ENCODE measurements at places on chromosomes 6 and 20. TPM values are rescaled to one million over a fixed set of nuclear protein-coding genes. Genes with fewer than 3 reads are reported as not detected.

NKAPL gene
- total RNA-seq = 0.14 TPM

BTNL2 gene
- not detected for total RNA-seq

PPP1R14C gene
- 0.21 TPM for total RNA-seq

SNAP25 gene
- 0.18 TPM for total RNA-seq

ELOVL4 gene
- total RNA-seq = 1.3 TPM

PPIL6 gene
- total RNA-seq = not detected

- DNase-seq = no peak
Measured at GRCh38 chr20:48129345-48129942, 344.2 kb upstream of the SULF2 start.

GRCh38 chr20:32924781-32925180 lies 66.1 kb downstream of the EFCAB8 start:
- DNase-seq = no peak

DNA sequence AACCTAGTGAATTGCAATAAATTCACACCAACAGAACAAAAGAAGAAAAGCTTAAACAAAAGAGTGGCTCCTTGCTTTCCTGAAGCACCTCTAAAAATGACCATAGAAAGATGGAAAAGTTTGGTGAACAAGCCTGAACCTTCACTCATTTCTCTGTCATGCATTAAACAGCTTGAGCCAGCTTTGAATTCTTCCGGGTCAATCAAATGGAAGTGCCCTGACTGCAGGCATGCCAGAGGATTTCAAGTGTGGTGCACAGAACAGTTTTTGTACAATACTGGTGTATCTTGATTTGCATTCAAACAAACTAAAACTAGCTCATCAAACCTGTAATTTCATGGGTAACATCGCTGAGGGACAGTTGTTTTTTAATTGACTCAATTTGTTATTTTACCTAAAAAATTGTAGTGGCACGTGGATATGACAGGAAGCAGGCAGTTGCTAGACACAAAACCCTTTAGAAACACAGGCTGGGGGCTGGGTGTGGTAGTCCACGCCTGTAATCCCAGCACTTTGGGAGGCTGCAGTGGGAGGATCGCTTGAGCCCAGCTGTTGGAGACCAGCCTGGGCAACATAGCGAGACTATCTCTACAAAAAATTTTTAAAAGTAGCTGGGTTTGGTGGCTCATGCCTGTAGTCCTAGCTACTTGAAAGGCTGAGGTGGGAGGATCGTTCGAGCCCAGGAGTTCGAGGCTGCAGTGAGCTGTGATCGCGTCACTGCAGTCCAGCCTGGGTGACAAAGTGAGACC lies 9.1 kb downstream of the CASS4 start:
- no peak for DNase-seq

DNA sequence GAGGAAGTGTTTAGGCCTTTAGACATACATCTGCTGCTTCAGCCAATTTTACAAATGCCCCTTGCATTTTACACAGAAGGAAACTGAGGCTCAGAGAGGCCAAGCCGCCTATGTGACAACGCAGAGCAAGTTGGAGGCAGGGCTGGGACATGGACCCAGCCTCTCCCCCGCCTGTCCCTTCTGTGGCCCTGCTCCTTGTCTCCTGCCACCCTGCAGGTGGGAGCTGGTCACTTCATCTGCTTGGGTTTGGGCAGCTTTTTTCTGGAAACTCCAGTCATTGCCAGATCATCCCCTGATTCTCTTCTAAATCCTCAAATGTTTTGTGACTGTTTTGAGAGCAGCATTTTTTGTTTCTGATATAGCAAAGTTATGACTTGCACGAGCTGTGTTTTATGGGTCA lies 68.9 kb downstream of the DLGAP4 start:
- DNase-seq = no peak

GRCh38 chr20:56627122-56628014 lies 1.7 kb upstream of the TFAP2C start:
- peak; percentile 13 for DNase-seq

DNA sequence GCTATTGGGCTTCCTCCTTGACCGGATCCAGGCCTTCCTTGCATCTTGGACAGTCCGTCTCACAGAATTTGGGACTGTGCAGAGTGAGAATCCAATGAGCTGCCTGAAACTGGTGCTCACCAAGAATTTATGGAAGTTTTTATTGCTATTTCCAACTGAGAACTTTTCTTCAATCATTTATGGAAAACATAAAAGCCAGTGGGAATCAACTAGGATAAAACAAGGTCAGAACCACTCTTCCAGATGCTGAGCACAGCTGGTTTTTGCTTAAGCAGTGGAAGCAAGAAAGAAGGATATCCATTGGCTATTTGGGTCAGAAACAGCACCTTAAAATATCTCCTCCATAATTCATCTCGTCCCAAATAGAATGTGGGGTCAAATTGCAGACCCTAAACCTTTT lies 74.2 kb downstream of the CD83 start:
- DNase-seq = no peak

DNA sequence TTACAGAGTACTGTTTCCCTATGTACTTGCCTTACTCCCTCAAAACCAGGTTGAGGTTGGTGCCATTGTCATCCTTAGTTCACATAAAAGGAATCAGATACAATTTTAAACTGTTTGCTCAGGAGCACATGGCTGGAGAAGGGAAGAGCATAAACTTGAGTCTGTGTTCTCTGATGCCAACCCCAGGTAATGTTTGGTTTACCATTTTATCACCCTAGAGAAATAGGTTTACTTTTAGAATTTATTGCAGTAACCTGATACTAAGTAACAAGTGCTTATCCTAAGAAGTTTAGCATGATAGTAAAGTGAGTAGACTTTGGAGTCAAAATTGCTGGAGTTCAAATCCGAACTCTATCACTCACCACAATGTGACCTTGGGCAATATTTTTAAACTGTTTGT lies 86.3 kb downstream of the RFPL4B start:
- no peak for DNase-seq

DNA sequence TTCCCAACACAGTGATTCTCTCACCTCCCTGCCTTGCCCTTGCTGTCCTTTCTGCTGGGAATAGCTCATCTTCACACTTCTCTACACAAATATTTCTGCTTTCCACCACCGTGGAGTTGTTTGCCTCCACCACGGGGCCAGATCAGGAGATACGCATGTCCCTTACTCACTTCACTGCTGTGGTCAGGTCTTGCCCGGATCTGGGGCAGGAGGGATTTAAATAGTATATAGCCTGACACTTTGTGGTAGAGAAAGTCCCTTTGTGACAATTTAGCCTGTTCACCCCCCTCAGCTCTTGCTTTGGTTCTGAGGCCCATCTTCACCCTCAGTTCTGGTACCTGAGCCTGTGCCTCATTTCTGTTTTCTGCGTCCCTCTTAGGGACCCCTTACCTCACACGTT lies 92.6 kb upstream of the PREP start:
- DNase-seq = no peak

DNA sequence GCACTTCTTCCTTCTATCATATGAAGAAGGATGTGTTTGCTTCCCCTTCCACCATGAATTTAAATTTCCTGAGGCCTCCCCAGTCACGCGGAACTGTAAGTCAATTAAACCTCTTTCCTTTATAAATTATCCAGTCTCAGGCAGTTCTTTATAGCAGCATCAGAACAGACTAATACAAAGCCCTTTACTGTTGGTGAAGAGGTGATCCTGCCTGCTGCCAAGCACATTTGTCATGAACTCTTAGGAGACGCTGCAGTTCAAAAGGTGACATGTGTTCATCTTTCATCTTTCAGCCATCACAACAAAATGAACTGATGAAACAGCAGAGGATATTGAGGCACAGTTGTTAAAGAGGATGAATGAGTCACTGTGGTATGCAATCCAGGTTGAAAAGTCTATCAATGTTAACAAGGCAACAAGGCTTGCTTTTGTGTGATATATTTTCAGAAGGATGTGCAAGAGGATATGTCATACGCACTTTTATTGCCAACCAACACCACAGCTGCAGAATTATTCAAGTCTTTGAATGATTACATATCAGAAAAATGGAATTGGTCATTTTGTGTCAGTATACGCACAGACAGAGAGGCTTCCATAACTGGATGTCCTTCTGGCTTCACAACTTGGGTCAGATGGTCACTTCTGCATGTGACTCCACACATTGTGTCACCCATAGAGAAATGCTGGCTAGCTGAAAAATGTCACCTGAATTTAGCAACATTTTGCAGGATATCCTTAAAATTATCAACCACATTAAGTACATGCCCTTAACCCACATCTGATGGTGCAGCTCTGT lies 52.4 kb upstream of the PLN start:
- peak; percentile 12 for DNase-seq

GRCh38 chr20:38990728-38991127 lies 28.6 kb downstream of the DHX35 start:
- no peak for DNase-seq

DNA sequence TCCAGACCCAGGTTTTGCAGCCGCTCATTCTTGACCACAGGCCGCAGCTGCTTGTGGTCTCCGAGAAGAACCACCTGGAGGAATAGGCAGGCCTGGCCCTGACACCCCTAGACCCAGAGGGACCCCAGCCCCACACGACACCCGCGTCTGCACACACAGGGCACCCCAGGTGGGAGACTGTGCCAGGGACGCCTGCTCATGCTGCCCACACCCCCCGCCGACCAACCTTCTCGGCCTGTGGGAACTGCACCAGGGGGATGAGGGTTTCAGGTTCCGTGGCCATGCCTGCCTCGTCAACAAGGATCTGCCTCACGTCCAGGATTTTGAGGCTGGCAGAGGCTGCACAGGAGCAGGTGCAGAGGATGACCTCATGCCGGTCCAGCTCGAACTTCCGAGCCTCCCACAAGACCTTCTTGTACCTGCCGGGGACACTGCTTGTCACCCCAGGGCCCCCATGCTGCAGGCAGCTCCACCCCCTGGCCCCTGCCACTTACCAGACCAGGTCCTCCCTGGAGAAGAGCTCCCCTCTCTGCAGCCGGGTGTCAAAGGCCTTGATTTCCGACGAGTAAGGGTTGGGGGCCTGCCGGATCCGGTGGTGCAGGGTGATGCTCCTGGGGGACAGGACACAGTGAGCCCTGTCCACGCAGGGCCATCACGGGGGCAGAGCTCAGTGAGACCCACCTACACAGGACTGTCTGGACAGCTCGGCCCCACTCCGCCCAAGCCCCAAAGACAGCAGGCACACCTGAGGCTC lies 7.1 kb downstream of the FNDC11 start:
- DNase-seq = no peak

GRCh38 chr6:157632821-157633220 lies 190.2 kb upstream of the SNX9 start:
- no peak for DNase-seq

- DNase-seq = no peak
Measured at GRCh38 chr6:50361641-50362331, 312.1 kb upstream of the DEFB112 start.

GRCh38 chr6:168741942-168742782 lies 301.2 kb downstream of the SMOC2 start:
- no peak for DNase-seq

DNA sequence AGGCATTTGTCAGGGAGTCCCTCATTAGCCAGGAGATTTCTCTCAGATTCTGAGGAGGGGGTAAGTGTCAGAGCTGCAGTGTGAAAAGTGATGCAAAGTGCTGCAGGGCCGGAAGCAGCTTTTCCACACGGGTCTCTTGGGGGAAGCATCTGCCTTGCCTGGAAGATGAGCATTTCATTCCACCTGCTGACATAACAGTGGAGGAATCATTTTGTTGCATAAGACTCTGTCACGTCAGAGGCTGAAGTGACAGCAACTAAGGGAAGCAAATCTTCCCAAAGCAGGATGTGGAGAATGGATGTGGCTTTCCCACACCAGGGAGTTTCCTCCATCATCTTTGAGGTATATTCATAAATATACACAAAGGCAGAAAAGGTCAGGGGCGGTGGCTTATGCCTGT lies 22.8 kb downstream of the DCBLD1 start:
- no peak for DNase-seq

GRCh38 chr6:155958550-155958949 lies 502.9 kb upstream of the NOX3 start:
- DNase-seq = no peak

- no peak for DNase-seq
Measured at GRCh38 chr6:16301511-16301910, 63.1 kb downstream of the GMPR start.

DNA sequence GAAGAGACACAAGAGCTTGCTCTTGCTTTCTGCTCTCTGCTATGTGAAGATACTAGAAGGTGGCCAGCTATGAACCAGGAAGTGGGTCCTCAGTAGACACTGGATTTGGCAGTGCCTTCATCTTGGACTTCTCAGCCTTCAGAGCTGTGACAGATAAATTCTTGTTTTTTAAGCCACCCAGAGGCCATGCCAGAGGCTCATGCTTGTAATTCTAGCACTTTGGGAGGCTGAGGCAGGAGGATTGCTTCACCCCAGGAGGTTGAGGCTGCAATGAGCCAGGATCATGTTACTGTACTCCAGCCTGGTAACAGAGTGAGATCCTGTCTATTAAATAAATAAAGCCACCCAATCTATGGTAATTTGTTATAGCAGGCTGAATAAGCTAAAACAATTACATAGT lies 185.5 kb upstream of the SALL4 start:
- DNase-seq = no peak

DNA sequence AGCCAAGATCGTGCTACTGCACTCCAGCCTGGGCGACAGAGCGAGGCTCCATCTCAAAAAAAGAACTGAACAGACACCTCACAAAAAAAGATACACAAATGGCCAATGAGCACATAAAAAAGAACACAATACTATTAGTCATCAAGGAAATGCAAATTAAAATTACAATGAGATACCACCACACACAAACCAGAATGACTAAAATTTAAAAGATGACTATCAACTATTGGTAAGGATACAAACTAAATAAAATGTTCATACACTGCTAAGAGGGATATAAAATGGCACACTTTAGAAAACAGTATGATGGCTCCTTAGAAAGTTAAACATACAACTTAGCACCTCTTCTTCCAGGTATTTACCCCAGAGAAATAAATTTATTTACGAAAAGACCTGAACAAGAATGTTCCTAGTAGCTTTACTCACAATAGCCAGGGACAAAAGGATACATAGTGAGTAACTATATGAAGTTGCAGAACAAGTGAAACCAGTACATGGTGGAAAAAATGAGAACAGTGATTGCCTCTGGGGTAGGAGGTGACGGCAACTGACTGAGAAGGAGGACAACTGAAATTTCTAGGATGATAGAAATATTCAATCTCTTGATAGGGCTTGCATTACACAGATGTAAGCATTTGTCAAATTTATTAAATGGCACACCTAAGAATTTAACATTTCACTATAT lies 53.2 kb downstream of the FAM8A1 start:
- no peak for DNase-seq

DNA sequence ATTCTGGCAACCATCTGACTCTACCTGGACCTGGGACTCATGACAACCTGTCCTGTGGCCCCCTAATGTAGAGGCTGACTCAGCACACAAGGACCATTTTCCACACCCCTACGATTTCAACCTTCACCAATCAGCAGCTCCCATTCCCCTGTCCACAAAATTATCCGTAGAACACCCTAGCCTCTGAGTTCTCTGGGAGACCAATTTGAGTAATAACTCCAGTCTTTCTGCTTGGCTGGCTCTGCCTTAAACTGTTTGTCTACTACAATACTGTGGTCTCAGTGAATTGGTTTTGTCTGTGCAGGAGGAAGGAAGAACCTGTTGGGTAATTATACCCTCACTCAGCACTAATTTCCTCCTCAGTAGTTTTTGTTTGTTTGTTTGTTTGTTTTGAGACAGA lies 99.3 kb upstream of the MRPS10 start:
- DNase-seq = no peak
